ENCODE measurements at places on chromosomes 3 and 15. TPM values are rescaled to one million over a fixed set of nuclear protein-coding genes. Genes with fewer than 3 reads are reported as not detected.

MFSD1 gene
- 41.1 TPM for total RNA-seq

SLC9A9 gene
- total RNA-seq, result 0.06 TPM

SNUPN gene
- 30.3 TPM for total RNA-seq

LRRN1 gene
- not detected for total RNA-seq

SHF gene
- total RNA-seq, result 0.36 TPM

C3orf52 gene
- total RNA-seq, result 10.3 TPM

NDN gene
- total RNA-seq, result 0.03 TPM

TRPM1 gene
- not detected for total RNA-seq

CSPG5 gene
- total RNA-seq, result 0.89 TPM

PEX5L gene
- not detected for total RNA-seq

ZIC4 gene
- total RNA-seq, result not detected

IL5RA gene
- total RNA-seq, result not detected

MESD gene
- 35.8 TPM for total RNA-seq

VEPH1 gene
- 0.53 TPM for total RNA-seq

GOLGA6L7 gene
- total RNA-seq, result not detected

SH2D7 gene
- not detected for total RNA-seq

COLQ gene
- 0.25 TPM for total RNA-seq

RTP3 gene
- not detected for total RNA-seq

PTPRG gene
- total RNA-seq, result 2.5 TPM

CACNA1D gene
- 0.55 TPM for total RNA-seq

MASP1 gene
- total RNA-seq, result not detected

GUCA1C gene
- not detected for total RNA-seq

ATP10A gene
- total RNA-seq, result 7.4 TPM

ST8SIA2 gene
- total RNA-seq, result 0.48 TPM

TMEM108 gene
- total RNA-seq, result not detected

NR2E3 gene
- 0.34 TPM for total RNA-seq

RPL22L1 gene
- total RNA-seq, result 194 TPM

SERINC4 gene
- 0.09 TPM for total RNA-seq
